ENCODE measurements at places on chromosomes 11 and 22. TPM values are rescaled to one million over a fixed set of nuclear protein-coding genes. Genes with fewer than 3 reads are reported as not detected.

DNA sequence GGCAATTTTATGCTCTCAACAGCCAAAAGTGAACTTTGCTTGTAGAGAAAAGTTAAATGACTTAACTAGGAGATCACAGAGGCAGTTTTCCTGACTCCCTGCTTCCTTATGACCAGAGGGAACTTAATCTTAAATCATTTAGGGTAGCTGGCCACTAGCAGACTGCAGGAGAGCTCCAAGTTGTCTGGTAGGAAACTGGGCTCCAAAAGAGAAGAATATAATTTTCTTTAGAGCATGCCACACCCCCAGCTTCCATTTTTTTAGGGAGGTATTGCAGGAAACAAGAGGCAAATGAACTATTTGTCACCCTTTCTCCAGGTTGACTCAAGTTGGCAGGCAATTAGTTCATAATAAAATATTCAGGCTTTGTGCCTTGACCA, 2.6 kb downstream of the METTL15 start:
- no peak for DNase-seq

DNA sequence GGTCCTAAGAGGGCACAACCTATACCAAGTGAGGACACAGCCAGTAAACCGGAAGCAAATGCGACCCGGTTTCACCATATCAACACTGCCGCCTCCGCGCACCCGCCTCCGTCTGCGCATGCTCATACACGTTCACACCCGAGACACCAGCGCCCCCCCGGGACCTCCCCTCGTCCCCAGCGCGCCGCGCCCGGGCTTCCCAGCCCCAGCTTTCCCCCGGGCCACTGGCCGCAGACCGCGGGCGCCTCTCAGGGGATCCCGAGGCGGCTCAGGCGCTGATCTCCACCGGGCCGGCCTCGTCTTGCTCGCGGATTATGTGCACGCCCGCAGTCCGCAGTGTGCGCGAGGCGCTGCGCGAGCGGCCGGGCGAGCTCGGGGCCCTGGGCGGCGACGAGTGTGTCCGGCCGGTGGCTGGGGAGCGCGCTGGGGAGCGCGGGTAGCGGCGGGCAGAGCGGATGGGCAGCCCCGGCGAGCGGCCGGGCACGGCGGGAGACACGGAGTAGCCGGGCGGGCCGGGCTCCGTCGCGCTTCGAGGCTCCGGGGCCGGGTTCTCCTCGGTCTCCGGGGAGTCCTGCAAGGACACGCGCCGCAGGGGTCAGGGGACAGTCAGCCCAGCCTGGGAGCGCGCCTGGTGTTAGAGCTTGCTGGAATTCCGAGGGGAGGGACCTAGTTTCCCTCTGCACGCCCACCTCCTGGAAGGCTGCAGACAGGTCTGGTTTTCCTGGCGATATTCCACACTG, 2.0 kb downstream of the HEPN1 start:
- peak; percentile 44 for DNase-seq

- no peak for DNase-seq
Observed at GRCh38 chr11:133506023-133506422, 26.3 kb downstream of the OPCML start.

- DNase-seq: no peak
Observed at GRCh38 chr11:105368711-105369110, 229.1 kb upstream of the CARD18 start.

- DNase-seq: peak; percentile 93
Observed at GRCh38 chr22:50185375-50186087, at the start of gene TRABD. Gene TRABD (plus strand): TSS chr22:50185913. CDS start chr22:50193061, 7,148 bp downstream.

- DNase-seq: no peak
Observed at GRCh38 chr11:15280393-15280792, 165.7 kb downstream of the INSC start.

GRCh38 chr22:24843048-24843447, 37.0 kb downstream of the SGSM1 start:
- DNase-seq: no peak

DNA sequence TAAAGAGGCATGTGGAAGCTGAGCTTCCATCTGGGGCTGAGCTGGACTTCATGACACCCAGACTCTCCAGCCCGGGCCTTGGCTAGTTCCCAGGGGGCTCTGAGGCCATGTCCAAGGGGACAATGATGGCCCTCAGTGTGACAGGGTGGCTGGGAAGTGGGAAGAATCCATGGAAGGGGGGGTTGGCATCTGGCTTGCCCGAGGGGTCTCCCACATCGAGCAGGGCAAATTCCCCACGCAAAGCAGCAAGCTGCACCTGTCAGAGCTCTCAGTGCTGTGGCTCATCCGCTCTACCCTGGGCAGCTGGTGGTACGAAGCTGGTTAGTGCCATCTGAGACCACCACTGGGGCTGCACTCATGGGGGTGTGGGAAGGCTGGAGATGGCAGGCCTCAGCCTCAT, 9.4 kb upstream of the AP1B1 start:
- no peak for DNase-seq

GRCh38 chr11:18844753-18845367, 53.3 kb upstream of the PTPN5 start:
- DNase-seq: no peak

Gene C11orf21
- total RNA-seq: 0.27 TPM

DNA sequence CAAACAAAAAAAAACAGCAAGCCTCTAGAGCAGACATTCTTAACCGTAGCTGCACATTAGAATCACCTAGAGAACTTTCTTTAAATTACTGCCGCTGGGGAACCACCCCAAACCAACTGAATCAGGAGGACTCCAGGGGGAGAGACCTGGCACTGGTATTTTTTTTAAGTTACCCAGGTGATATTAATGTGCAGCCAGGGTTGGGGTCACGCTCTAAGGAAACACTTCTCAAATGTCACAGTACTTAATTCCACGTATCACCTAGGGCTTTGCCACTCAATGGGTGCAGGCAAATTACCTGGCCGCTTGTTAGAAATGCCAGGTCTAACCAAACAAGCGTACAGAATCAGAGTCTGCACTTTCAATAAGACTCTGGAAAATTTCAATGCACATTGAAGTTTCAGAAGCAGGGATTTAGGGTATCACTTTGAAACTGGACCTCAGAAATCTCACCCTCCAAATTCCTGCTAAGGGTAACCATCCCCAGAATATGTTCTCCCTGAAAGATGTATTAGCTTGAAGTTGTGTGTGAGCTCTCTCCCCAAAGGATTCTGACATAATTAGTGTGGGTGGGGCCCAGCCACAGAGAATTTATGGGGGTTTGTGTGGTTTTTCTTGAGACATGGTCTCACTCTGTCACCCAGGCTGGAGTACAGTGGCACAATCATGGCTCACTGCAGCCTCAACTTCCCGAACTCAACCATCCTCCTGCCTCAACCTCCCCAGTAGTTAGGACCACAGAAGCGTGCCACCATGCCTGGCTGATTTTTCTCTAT, 12.7 kb upstream of the ISX start:
- no peak for DNase-seq

GRCh38 chr22:49446759-49447710, 380.6 kb downstream of the BRD1 start:
- no peak for DNase-seq

Gene OR56A1
- total RNA-seq: 0.14 TPM

Data from transverse colon (tissue), 4 donors.